AG04449 (cell line): ENCODE measurements at places on chromosomes 2 and 18.

GRCh38 chr2:129751409-129751808 is 228.1 kb upstream of the RAB6C start:
- DNase-seq = no peak

GRCh38 chr2:213868526-213868925 is 542.3 kb upstream of the VWC2L start:
- DNase-seq = no peak

GRCh38 chr2:84085562-84085961 is 373.5 kb downstream of the SUCLG1 start:
- no peak for DNase-seq

DNA sequence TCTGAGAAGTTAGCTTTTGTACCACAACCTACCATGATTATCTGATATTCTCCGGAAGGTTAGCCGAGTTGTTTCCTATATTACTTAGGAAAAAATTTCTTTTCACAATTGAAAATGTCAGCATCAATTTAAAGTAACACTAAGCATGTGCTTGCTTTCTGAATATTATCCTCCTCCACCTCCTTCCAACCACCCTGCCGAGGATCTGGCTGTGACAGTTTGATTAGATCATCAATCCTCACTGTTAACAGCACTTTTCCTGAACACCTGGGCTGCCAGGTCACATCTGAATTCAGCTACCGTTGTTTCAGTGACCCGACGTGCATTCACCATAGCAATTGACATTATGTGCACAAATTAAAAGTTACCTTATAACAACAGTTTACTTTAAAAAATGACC is 207.0 kb downstream of the ZNF407 start:
- DNase-seq = no peak

DNA sequence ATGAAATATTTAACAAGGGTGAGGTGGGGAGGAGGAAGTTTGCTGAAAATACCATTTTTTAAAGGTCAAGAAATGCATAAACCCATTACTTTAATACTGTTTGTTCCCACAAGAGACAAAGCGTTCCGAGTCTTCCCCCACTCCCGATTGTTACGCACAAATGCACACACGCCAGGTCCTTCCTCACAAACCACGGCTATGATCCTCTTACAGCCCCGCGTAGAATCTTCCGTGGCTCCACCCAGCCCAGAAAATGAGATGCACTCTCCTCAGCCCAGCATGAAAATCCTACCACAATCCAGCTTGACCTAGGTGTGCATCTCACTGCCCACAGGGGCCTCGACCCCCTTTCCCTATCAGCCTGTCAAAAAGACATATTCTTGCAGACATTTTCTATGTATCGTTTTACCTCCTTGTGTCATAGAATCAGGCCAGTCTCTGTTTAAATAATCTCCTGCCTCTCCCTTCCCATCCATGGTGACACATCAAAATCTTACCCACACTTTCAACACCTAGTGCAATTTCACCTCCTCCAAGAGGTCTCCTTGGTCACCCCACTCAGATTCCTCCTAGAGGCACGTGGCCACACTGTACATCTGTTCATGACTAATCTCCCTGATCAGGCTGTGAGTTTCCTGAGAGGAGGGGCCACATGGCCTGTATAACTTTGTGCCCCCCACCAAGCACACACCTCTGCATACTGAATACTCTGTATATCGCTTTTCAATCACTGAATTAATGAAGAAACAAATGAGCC is 491.0 kb upstream of the KLHL29 start:
- no peak for DNase-seq

DNA sequence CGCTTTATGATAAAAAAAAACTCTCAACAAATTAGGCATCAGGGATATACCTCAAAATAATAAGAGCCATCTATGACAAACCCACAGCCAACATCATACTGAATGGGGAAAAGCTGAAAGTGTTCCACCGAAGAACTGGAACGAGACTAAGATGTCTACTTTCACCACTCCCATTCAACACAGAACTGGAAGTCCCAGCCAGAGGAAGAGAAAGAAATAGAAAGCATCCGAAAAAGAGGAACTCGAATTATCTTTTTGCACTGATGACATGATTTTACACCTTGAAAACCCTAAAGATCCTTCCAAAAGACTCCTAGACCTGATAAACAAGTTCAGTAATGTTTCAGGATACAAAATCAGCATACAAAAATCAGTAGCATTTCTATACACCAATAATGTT is 121.6 kb downstream of the ZRANB3 start:
- no peak for DNase-seq

- no peak for DNase-seq
Measured at GRCh38 chr2:155662224-155662623, 670.3 kb downstream of the NR4A2 start.
